ENCODE measurements at places on chromosomes 5 and 9.

GRCh38 chr5:124702525-124702924 is 43.9 kb downstream of the ZNF608 start:
- no peak for DNase-seq

- no peak for DNase-seq
Observed at GRCh38 chr9:107631788-107632187, 142.2 kb upstream of the KLF4 start.

GRCh38 chr9:4263591-4263990 is 36.3 kb downstream of the GLIS3 start:
- DNase-seq: no peak

GRCh38 chr9:128713411-128713780 is 10.5 kb downstream of the ZDHHC12 start:
- DNase-seq: no peak

GRCh38 chr5:153542536-153542935 is 52.1 kb downstream of the GRIA1 start:
- no peak for DNase-seq

DNA sequence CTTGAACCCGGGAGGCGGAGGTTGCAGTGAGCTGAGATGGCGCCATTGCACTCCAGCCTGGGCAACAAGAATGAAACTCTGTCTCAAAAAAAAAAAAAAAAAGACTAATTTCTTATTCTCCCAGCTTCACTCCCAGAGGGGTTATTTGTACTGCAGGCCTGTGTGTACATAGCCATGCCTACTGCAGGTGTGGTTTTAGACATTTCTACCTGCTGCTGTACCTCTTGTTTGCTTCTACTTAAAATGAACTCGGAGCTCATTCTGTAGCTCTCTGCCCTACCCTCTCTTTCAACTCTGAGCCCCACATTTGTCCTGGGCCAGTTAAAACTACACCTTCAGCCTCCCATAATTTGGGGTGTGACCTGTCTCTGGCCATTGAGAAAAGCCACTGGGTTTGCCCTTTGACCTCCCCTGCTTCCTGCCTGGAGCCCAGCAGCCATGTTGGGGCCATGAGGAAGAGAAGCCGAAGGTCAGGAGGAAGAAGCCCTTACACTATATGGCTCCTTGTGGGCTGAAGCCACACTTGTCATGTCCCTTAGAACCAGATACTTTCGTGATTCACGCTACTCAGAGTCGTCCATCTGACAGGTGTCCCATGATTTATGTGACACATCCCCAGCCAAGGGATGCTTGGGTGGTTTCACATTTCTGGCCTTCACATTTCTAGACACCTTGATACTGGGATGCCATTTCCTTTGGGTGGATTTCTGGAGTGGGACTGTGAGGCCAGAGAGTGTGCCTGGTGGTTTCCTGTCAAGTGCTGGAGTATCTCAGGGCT is 9.4 kb upstream of the CARD19 start:
- no peak for DNase-seq

GRCh38 chr5:151031554-151031953 is 11.2 kb downstream of the GPX3 start:
- DNase-seq: no peak

GRCh38 chr5:133289686-133290367 is 238.0 kb downstream of the HSPA4 start:
- no peak for DNase-seq

DNA sequence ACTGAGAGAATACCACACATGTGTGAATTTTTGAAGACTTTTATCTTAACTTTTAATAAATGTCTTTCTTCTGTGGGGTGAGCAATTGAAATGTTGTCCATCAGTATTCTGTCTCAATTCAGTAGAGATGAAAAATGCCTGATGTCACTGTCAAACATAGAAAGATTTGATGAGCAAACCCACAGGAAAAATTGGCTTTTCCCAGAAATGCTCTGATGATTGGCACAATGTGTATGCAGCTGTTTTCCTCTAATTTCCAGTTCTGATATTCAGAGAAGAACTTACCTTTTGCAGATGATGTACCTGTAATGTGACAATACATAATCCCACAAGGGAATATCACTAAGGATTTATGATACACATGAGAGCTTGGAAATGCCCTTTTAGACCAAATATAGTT is 340.0 kb downstream of the PTPRD start:
- DNase-seq: no peak

DNA sequence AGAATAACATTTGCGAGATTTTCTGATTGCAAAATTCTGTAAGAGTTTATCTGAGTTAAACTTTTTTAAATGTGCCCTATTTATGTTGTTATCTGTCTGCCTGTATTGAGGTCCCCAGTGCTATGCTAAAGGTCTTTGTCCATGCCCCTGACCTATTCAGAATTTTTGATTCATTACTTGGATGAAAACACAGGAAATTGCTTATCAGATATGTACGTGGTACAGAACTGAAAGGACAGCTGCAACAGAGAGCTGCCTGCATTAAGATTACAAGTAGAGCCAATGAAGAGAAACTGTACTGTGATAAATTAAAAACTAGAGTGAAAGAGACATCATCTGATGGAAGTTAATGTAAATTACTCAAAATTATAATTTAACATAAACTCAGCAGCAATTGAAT is 408.8 kb downstream of the ADGRV1 start:
- DNase-seq: no peak

GRCh38 chr5:16881251-16881650 is 54.8 kb downstream of the MYO10 start:
- DNase-seq: no peak

Data from cortex of kidney (tissue), 1 donor.